ENCODE measurements at places on chromosomes 3 and 15.

- DNase-seq, result no peak
Observed at GRCh38 chr15:38532728-38533127, 31.9 kb downstream of the RASGRP1 start.

- DNase-seq, result no peak
Observed at GRCh38 chr3:10315771-10316344, 5.1 kb downstream of the SEC13 start.

- DNase-seq, result peak; percentile 47
Observed at GRCh38 chr3:194879991-194880939, 194.6 kb downstream of the FAM43A start.

DNA sequence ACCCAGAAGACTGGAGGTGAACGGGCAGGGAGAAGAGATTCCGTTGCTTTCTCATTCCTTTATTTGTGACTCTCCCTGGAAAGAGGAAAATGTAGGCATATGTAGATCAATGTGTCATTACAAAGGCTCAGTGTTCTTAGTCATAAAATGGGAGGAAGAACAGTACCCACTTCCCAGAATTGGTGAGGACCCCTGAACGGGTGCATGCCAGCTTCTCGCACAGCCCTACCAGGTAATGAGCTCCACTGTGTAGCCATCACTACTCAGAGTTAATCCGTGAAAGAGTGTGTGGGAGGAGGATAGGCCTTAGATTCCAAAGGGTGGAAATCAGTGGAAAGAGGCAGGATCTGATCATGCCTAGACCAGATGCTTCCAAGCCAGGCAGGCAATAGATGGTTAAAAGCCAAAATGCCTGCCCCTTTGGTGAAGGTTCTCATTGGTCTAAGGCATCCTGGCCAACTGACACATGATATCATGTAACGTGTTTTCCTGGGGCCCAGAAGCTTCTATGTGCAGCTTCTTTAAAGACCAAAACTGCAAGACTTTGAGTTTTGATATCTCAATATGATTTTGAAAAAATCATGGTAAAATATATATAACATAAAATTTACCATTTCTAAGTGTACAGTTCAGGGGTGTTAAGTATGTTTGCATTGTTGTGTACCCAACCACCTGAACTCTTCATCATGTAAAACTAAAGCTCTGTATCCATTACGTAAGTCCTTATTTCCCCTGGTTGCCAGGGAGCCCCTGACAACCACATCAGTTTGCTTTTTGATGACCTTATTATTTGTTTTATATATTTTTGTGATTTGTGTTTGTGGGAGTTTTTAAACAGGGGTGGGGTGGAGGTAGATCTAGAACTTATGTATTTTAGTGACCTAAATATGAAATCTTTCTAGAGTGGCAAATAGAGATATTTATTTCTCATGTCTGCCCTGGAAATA is 402.2 kb upstream of the CFAP20DC start:
- DNase-seq, result no peak

DNA sequence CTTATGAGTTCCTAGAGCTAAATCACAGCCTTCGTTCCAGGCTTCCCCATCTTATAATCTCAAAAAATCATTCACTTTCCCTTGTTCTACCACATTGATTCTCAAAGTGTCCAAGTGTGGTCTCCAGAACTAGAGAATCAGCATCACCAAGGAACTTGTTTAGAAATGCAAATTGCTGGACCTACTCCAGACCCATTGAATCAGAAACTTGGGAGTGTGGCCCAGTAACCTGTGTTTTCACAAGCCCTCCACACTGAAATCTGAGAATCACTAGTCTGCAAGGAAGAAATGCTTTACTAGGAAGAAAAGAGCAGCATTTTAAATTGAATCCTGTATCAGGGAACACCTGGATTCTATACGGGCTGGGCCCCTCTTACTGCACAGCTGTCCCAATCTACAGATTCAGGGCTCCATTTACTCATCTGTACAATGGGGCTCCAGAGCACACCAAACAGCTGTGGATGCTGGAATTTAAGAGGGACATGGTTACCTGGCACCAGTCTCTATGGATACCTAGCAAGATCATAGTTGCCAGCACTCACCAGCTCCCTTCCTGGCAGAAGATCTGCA is 3.9 kb downstream of the MEGF11 start:
- no peak for DNase-seq

DNA sequence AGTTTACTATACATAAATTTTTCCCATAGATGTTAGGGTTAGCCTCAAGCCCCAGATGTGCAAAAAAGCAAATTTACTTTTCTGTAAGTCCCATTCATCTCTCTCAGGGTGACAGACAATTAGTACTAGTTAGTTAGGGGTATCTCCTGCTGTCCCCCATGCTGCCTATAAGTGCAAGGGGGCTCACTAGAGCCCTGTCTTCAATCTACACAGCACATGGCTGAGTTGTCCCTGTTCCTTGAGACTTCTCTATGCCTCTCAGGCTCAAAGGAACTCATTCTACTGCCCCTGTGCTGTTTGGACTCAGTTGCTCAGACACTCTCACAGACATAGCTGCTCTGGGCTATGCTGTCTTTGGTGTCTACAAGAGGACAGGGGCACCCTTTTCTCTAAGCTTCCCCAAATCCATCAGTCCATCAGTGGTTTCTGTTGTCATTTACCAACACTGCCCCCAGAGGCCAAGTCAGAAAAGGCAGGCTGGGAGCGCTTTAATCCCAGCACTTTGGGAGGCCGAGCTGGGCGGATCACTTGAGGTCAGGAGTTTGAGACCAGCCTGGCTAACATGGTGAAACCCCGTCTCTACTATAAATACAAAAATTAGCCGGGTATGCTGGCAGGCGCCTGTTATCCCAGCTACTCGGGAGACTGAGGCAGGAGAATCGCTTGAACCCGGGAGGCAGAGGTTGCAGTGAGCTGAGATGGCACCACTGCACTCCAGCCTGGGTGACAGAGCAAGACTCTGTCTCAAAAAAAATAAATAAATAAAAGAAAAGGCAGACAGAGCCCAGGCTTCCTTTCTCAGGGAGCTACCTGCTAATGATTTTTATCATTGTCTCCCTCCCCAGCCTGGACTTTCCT is 31.4 kb upstream of the PRTG start:
- peak; percentile 90 for DNase-seq

- DNase-seq, result no peak
Observed at GRCh38 chr3:72829701-72830100, 18.5 kb downstream of the SHQ1 start.

DNA sequence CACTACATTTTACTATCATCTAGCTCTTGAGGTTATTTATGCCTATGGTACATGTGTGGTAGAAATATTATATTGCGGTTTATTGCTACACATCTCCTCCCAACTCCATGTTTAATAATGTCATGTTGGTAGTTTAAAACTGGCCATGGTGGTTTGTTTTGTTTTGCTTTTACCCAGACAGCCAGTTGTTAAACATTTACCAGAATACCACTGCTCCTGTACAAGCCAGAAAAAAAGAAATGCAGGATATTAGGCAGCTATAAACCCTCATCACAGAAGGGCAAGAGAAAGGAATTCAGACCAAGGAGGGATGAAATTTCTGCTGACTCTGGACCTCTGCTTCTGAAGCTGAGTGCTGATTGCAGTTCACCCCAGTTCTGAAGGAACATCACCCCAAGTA is 451.8 kb upstream of the IL12A start:
- no peak for DNase-seq

DNA sequence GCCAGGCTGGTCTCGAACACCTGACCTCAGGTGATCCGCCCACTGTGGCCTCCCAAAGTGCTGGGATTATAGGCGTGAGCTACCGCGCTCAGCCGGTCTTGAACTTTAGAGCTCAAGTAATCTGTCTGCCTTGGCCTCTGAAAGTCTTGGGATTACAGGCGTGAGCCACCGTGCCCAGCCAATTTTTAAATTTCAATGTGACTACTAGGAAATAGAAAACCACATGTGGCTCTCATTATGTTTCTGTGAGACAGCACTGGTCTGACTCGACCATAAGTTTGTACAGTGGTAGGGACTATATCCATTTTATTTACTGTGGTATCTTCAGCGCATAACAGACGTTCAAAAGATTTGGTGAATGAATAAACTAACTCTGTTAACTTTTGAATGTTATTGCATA is 9.1 kb downstream of the ZFAND6 start:
- no peak for DNase-seq

DNA sequence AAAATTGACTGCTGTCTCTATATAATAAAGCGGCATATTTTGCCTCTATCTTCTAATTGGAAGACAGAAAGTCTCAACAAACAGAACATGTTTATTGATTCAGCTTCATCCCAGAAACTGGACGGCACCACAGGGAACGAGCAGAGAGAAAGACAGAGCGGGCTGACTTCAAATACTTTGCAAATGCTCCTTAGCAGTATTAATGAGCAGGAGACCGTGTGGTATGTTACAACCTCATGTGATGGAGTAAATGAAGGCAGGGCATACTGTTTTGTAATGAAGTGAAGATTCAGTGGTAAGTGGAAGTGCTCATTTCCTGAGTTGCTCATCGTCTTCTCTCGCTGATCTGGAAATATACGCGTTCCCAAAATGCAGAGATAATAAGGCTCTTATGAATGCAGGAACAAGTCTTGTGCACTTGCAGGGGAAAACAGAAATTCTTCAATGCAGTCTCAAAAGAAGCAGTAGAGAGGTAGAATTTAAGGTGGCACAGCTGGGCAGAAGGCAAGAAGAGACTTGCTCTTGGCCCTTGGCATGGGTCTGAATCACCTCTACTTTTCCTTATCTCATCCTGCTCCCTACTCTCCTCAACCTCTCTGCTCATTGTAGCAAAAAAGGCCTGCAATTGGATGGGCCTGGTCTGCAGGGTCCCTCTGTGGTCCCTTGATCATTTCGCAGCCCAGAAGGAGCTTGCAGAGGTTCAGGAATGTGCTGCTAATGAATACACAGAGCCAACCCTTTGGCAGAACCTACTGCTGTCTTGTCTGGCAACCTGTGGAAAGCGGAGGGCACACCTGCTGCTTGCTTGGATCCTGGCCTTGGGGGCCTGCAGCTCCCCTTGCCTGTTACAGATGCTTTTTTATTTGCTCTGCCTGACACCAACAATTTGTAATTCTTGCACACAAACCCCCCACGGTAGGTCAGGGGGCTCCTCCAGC is 604.9 kb upstream of the CFAP20DC start:
- DNase-seq, result peak; percentile 40

DNA sequence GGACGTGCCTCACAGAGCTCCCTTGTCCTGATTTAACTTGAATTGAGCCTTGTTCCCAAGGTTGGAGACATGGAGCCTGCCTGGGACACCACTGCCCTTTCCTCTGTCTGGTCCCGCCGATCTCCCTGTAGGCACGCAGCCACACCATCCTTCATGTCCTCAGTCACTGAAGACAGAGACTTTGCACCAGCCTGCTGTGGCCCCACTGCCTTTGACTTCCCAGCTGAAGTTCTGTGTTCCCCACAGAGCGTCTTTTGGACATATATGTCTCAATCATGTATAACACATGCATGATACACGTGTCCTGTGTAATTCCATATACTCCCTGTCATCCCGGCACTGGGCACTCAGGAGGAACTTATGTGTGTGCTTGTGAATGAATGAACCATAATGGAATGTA is 23.6 kb downstream of the GABRA5 start:
- no peak for DNase-seq

- DNase-seq, result no peak
Observed at GRCh38 chr3:125632597-125632996, 37.3 kb upstream of the OSBPL11 start.

GRCh38 chr3:176683382-176683781 is 513.9 kb downstream of the TBL1XR1 start:
- no peak for DNase-seq

DNA sequence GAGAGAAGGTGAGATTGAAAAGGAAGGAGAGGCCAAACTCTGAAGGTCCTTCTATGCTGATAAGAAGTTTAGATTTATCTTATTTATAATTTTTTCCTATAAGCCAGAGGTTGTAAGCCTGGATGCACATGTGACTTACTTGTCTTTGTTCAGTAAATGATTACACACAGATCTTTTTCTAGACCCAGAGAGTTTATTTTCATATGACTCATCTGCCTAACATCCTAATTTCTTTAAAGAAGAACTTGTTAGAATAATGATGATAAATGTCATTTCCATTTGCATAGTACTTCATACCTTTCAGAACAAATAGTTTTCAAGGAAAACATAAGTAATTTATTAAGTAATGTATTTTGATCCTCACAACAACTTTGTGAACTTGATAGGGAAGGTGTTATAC is 434.8 kb upstream of the DPH6 start:
- DNase-seq, result no peak

DNA sequence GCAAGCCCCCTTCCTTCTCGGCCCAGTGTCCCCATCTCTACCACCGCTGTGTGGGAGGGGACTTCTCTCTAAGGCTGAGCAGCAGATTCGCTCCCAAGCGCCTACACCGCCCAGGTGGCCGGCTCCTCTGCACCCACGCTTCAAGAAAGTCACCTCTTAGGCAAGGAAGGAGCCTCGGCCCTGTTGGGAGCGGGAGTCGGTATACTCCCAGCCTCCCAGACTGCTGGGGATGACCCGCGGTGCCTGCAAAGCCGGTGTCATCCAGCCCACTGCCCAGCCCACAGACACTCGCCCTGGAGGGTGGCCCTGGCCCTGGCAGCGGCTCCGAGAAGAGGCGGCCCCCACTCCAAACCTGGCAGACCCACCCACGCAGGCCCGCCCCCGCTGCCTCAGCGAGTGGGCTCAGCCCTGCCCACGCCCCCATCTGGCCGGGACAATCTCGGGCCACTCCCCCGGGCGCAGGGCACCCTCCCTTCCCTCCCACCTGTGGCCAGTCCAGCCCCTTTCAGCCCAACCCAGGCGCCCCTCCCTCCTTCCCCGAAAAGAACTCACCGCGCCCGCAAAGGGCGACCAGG is 396 bp downstream of the CHRNB4 start:
- DNase-seq, result peak; percentile 79

DNA sequence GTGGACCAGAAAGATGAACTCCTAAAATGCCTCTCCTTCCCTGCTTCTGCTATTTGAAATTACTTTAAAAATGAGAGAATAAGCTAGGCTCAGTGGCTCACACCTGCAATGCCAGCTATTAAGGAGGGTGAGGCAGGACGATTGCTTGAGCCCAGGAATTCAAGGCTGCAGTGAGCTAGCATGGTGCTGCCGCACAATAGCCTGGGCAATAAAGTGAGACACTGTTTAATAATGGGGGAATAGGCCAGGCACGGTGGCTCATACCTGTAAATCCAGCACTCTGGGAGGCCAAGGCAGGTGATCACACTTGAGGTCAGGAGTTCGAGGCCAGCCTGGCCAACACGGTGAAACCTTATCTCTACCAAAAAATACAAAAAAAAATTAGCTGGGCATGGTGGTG is 271.1 kb downstream of the FOXP1 start:
- no peak for DNase-seq

DNA sequence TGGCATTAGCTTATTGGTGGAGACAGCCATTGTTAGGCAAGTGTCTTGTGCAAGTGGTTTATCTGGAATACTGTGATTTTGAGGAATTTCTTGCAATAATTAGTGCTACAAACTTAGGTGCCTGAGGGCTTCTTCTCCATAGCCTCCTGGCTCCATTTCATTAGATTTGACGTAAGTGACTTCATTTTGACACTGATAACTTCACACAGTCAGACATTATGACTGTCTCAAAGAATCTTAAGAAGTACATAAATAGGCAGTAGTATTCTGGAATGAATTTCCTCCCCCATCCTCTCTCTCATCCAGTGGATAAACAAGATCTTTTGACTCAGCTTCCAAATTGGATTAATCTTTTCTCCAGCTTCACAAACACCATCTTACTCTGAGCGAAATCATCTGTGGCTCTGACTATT is 19.0 kb downstream of the ARL14 start:
- DNase-seq, result no peak
